Astrocyte (in vitro differentiated cells and primary cell): ENCODE measurements at places on chromosomes 16 and 17. TPM values are rescaled to one million over a fixed set of nuclear protein-coding genes. Genes with fewer than 3 reads are reported as not detected.

GRCh38 chr17:79838522-79839274 lies 542 bp downstream of the CBX4 start:
- peak; percentile 43 for DNase-seq

- no peak for DNase-seq
These were observed 510 bp downstream of the TPSG1 start for GRCh38 chr16:1224558-1224957.

GRCh38 chr16:85527042-85527766 lies 85.9 kb upstream of the GSE1 start:
- DNase-seq: no peak

DNA sequence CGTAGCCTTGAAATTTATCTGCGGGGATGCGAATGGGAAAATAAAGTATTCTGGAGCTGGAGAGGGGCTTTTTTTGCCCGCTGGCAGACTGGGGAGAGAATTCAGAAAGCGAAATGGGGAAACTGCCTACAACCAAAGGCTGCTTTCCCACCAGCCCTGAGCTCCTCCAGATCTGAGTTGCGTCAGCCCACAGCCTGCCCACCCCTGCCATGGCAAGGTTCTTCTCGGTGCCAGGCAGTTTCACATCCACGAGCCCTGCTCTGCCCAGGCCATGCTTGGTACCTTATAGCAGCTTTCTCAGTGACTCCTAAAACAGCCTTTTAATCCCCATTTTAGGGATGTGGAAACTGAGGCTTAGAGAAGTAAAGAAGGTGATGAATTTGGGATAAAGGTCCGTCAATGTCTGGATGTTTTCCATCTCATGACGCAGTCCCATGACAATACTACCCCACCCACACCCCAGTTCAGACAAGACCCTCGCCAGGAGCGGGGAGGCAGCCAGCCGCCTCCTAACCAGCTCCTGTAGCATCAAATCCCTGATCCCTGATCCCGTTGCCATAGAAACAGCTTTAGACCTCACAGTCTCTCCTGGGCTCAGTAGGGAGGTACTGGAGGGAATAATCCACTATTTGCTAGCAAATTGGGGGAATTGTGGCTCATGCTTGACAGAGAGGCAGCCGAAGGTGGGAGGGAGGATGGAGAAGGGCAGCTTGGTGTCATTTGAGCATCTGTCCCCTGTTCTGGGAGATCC lies 113.5 kb downstream of the MGAT5B start:
- no peak for DNase-seq

DNA sequence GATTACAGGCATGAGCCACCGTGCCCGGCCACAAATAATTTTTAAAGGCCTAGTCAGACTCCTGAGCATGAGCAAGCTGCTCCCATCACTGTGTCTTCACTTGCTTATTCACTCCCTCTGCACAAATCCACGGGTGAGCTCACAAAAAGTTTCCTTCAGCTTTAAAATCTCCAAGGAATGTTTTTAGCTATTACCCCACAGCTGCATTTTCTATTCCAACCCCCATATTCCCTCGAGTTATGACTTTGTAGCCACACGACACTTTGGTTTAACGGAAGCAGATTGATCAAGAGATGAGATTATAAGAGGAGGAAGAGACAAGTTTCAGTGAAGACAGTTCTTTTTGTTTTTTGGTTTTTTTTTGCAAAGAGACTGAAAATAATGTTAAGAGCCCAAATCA lies 49.1 kb upstream of the SLC25A19 start:
- peak; percentile 36 for DNase-seq

DNA sequence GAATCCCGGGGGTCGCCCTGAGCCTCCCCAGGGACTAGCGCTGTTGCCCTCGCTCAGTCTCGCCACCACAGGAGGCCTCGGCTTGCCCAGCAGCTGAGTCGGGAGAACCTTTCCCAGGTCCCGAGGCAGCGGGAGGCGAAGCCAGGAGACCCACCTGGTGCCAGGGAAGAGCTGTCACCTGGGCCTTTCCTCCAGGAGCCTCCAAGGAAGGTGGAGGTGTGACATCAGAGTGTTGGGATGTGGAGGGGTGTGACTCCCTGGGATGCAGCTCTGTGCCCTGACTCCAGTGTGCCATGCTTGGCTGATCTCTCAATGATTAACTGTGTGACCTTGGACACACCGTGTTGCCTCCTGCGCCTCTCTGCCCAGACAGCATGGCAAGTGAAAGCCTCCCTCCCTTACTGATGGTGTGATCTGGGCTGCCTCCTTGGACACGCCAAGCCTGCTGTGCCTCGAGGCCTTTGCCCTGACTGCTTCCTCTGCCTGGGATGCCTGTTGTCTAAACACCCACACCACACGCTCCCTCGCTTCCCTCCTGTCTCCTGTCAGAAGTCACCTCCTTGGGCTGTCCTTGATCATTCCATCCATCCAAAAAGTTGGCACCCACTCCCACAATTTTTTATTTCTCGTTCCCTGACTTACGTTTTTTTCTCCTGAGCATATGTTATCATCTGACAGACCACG lies 88.0 kb downstream of the CMIP start:
- DNase-seq: no peak

DNA sequence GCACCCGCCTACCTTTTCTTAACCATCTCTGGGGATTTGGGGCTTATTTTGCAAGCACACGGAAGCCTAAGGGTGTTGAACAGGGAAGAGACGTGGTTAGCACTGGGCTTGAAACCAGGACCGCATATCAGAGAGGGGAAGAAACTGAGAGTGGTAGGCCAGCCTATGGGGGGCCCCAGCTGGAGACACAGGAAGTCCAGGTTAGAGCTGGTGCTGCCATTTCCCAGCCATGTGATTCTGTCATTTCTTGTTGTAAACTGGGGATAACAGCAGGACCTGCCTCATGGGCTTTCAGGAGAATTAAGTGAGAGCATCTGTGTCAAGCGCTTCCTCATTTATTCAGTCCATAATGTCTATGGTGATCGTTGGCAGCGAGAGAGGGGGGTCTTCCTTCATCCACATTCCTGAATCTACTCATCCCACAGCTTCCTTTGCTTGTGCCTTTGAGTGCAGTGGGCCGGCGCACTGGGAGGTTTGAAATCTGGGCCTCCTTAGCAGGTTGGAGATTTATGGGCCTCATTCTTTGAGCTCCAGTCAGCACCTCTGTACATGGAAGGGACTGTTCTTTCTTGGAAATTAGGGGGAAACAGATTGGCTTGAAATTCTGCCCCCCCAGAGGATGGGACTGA lies 20.1 kb downstream of the NKD1 start:
- DNase-seq: no peak

GRCh38 chr16:54050459-54051210 lies 236.0 kb downstream of the IRX3 start:
- DNase-seq: peak; percentile 39

GRCh38 chr17:58755577-58756245 lies at the start of gene PPM1E:
PPM1E (plus strand) TSS chr17:58755854.
- DNase-seq: peak; percentile 39

- no peak for DNase-seq
These were observed 398 bp downstream of the LGALS9 start for GRCh38 chr17:27631411-27631760.

DNA sequence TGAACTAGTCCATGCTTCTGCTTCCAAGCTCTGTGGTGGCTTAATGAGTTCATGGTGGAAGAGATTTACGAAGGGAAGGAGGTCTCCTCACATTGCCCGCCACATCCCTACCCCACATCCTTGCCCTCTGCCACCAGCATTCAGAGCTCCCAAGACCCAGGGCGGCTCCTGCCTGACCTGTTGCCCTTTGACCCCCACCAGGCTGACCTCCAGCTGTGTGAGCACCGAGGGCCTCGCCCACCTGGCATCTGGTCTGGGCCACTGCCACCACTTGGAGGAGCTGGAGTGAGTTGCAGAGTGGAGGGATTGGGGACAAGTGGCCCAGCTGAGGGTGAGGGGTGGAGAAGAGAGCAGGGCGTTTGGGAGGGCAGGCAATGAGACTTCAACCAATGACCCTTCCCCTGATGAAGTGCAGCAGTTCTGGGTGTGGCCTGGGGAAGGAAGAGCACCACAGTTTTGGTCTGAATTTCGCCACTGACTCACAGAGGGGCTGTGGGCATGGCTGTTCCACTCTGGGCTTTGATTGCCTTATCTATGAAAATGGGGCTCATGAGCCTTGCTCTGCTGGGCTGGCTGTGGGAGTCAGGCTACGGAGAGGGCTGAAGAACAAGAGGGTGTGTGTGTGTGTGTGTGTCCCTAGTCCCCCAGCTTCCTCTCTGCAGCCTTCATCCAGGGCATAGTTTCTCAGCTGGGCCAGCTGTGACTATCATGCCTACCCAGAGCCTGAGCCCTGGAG lies 22.6 kb upstream of the CPNE2 start:
- DNase-seq: no peak

DNA sequence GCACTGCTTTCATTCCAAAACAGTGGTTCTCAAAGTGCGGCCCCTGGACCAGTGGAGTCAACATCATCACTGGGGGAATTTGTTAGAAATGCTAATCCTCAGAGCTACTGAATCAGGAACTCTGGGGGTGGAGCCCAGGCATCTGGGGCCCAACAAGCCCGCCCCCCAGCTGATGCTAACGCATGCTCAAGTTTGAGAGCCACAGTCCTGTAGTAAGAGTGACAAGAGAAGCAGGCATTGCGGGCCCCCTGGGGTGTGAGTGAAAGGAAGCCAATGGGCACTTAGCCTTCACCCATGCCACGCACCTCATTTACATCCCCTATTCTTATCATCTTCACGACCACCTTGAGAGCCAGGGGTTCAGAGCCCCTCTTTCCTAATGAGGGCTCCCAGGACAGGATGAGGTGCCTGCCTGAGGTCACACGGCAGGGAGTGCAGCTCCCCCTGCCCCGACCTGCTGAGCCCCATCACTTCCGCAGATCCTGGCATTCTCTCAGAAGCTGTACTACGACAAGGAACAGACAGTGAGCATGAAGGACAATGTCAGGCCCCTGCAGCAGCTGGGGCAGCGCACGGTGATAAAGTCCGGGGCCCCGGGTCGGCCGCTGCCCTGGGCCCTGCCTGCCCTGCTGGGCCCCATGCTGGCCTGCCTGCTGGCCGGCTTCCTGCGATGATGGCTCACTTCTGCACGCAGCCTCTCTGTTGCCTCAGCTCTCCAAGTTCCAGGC lies 9.1 kb downstream of the CA4 start:
- DNase-seq: no peak

GRCh38 chr17:76826330-76827068 lies 41.7 kb upstream of the MGAT5B start:
- no peak for DNase-seq

DNA sequence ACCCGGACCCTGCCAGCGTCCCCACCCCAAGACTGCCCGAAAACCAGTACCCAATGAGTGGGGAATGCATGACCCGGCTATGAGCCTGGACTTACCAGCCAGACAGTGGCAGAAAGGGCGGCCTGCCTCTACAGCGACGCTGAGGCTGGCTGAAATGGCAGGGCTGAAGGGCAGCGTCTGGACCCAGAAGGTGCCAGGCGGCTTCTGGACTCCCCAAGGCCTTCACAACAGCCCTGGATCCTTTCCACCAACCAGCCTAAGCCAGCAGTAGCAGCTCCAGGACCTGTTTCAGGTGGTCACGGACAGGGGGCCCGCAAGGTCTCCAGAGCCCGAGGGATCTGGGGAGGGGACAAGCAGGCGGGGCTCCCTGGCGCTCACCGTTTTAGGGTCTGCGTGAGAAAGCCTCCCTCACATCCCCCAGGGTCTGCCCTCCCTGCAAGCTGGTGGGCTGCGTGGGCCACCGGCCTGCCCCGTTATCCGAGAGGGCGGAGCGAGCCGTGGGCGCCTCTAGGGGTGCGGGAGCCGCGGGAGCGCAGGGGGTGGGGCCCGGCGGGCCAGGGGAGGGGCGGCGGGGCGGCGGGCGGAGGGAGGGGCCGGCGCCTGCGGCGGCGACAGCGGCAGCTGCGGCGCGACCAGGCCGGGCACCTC lies at the start of gene RIPOR1:
TSS of gene RIPOR1 (plus strand) at position 608 of the 648 bp plus-strand sequence. CDS start 9,618 bp downstream, outside the sequence.
- DNase-seq: no peak

DNA sequence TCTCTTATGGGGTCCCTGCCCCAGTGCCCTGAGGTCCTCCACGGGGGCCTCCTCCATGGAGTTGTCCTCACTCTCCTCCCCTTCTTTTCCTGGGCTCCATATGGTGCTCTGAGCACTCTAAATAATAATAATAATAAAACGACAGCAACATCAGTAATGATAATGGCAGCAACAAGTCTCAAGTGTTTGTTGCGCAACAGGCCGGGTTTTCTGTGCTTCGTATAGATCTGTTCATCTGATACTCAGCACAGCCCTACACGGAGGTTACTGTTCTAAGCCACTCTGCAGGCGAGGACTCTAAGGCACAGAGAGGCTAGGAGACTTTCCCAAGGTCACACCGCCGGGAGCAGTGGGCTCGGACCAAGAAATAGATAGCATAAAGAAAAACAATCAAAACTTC lies 13.7 kb downstream of the CIBAR2 start:
- DNase-seq: no peak

DNA sequence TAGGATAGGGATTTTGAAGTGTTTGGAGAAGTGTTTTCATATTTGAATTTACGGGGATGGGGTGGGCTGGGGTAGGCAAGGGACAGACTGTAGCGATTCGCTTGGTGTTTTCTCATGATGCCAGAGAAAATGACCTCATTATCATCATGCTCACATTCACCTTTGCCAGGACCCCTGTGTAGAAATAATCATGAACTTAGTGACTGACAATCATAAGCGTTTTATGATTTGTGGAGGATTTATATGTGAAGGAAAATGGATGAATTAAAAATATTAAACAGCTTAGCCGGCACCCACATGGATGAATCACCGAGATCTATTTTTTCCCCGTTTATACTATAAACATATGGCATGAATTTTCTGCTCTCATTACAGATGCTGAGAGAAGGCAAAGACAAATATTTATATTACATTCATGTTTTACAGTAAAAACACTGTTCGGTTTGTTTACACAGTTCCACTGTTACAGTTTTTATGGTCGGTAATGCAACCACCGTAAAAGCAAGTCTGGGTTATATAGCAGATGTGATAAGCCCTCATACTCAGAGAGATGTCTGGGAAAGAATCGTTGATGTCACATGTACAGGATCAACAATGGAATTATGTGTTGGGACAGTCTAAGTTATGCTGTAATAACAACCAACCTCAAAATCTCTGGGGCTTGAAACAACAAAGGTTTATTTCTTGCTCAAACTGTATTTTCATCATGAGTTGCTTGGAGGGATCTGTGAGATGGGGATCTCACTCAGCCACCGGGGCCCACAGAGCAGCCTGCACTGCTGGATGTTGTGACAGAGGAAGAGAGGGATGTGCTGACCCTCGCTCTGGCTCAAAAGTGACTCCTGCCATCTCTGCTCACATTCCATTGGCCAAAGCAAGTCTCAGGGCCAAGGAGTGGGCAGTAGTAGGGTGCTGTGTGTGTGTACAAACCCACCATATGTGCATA lies 85.1 kb downstream of the WWOX start:
- peak; percentile 45 for DNase-seq

TVP23B gene
- 39.0 and 42.6 TPM in 2 replicates for total RNA-seq

PRKCB gene
- 2.1 and 2.5 TPM in 2 replicates for total RNA-seq

HCRT gene
- total RNA-seq: not detected in 2 replicates

KCNAB3 gene
- total RNA-seq: 1.0 and 1.4 TPM in 2 replicates

KCNJ16 gene
- total RNA-seq: 0.73 and 1.5 TPM in 2 replicates

FLII gene
- 227 and 257 TPM in 2 replicates for total RNA-seq
